ENCODE measurements at places on chromosomes 3 and 15. TPM values are rescaled to one million over a fixed set of nuclear protein-coding genes. Genes with fewer than 3 reads are reported as not detected.
A peak's percentile ranks its signal among the peaks of the same experiment; 100 is the strongest.

DNA sequence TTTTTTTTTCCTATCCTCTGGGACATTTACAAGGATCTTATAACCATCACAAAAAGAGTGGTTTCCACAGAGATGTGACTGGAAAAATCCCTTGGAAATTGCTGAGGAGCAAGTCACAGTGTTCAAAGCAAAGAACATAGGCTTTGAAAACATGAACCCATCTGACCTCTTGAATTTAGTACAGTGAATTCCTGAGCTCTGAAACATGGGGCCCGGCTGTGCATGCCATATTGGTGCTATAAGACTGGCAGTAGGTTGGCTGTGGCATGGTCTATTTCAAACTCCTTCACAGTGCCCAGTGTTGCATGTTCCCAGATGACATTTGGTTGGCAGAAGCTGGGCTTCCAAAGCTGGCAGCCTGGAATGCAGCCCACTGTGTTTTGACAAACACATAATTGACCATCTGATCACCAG lies 202.2 kb downstream of the TIGIT start:
- peaks cover 52% of the 10 kb centered on the region for H3K4me1 ChIP-seq
- 0 out of 2 replicates have a peak overlapping the region, but pooled peaks have one; percentile 44 for H3K27ac ChIP-seq
- H3K27me3 ChIP-seq, result no peaks in the 10 kb centered on the region
- peak; percentile 36 for DNase-seq

DNA sequence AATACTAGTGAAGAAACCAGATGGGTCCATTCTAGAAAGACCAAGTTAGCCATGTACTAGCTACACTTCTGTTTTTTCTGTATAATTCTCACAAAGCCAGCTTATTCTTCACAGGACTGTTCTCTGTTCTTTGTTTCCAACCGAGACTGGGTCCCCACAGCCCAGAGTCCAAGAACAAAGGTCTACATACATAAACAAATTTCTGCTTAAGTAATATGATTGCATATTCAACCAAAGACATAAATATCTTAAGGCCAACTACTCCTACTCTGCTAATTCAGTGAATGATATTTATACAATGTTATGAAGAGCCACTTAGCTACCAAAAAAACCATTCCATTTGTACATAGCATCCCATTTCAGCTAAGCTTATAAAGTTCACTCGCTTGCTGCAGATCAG lies 299.8 kb upstream of the CCDC54 start:
- H3K4me3 ChIP-seq, result no peak overlapping the region
- H3K4me1 ChIP-seq, result no peaks in the 10 kb centered on the region
- no peak for DNase-seq
- H3K27me3 ChIP-seq, result no peaks in the 10 kb centered on the region
- H3K36me3 ChIP-seq, result no peaks in the 10 kb centered on the region

Gene SEMA6D
- not detected for total RNA-seq

DNA sequence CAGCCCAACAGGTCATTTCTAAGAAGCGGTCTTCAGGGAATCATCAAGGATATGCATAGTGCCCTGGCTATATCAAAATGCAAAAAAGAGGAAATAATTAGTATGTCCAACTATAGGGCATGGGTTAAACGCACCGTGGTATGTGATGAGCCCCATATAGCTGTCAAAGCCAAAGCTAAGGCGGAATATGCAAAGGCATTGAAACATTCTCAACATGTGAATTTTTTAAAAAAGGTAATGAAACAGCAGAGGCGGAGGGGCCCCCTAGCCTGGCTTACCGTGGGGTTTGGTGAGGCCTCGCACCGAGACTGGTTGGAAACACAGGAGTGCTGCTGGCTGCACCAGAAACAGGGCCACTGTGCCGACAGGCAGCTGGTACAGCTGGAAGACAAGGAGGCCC lies 23.2 kb downstream of the PLXND1 start:
- no peak overlapping the region for H3K4me3 ChIP-seq
- H3K4me1 ChIP-seq, result peaks cover 12% of the 10 kb centered on the region
- H3K27me3 ChIP-seq, result no peaks in the 10 kb centered on the region

- H3K36me3 ChIP-seq, result no peaks in the 10 kb centered on the region
- no peak for DNase-seq
- H3K4me1 ChIP-seq, result no peaks in the 10 kb centered on the region
- no peak overlapping the region for H3K4me3 ChIP-seq
- H3K27me3 ChIP-seq, result no peaks in the 10 kb centered on the region
Measured at GRCh38 chr3:187242900-187243299, 45.6 kb downstream of the RTP1 start.

DNA sequence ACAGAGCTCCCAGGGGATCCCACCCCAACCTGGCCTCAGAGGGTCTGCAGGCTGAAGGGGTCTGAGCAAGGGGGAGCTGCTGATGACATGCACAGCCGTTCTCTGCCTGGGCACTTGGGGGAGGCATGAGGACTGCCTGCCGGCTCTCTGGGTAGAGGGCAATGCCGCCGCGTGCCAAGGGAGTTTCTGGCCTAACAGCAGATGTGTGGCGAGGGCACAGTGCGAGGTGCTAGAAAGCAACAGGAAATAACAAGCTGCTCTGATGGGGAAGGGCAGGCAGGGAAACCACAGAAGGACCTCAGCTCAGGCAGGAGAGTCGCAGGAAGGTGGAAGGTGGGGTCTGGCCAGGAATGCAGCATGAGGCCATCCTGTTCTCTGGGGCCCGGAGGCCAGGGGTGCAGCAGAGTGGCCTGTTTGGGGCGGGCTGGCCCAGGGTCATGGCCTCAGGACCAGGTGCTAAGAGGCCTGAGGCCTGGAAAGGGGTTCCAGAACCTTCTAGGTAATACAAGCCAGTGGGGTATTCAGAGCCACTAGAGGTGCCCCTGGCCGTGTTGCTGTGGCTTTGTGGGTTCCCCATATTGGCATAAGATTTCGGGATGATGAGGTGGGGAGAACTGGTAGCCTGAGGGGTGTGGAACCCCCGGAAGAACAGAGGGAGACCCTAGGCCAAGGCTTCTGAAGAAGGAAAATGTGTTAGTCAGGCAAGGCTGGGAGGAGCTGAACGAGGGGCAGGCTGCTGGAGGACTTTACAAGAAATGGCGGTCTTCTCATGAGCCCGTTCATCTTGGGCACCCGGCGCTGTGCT lies 41.2 kb downstream of the RGMA start:
- no peak overlapping the region for H3K4me3 ChIP-seq
- H3K27ac ChIP-seq, result no peak overlapping the region
- no peaks in the 10 kb centered on the region for H3K36me3 ChIP-seq
- no peak for DNase-seq
- no peaks in the 10 kb centered on the region for H3K27me3 ChIP-seq
- no peaks in the 10 kb centered on the region for H3K4me1 ChIP-seq

Gene RTP4
- 0.90 TPM for total RNA-seq

Gene U2SURP
- total RNA-seq, result 126 TPM

- peak overlapping the region; percentile 63 for H3K4me3 ChIP-seq
- no peaks in the 10 kb centered on the region for H3K36me3 ChIP-seq
- H3K27ac ChIP-seq, result peak overlapping the region; percentile 85
- no peaks in the 10 kb centered on the region for H3K27me3 ChIP-seq
- H3K4me1 ChIP-seq, result peaks cover 11% of the 10 kb centered on the region
- no peak for DNase-seq
Measured at GRCh38 chr15:41661078-41661517, 893 bp downstream of the MGA start.

DNA sequence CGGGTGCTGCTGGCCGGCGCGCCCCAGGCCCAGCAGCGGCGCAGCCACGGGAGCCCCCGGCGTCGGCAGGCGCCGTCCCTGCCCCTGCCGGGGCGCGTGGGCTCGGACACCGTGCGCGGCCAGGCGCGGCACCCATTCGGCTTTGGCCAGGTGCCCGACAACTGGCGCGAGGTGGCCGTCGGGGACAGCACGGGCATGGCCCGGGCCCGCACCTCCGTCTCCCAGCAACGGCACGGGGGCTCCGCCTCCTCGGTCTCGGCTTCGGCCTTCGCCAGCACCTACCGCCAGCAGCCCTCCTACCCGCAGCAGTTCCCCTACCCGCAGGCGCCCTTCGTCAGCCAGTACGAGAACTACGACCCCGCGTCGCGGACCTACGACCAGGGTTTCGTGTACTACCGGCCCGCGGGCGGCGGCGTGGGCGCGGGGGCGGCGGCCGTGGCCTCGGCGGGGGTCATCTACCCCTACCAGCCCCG lies 777 bp downstream of the LOXL1 start:
- H3K4me1 ChIP-seq, result peaks cover 56% of the 10 kb centered on the region
- H3K27me3 ChIP-seq, result no peaks in the 10 kb centered on the region
- H3K36me3 ChIP-seq, result no peaks in the 10 kb centered on the region
- DNase-seq, result peak; percentile 51
- peak overlapping the region; percentile 54 for H3K27ac ChIP-seq

- no peak overlapping the region for H3K4me3 ChIP-seq
- no peaks in the 10 kb centered on the region for H3K27me3 ChIP-seq
- no peaks in the 10 kb centered on the region for H3K36me3 ChIP-seq
- DNase-seq, result no peak
- peaks cover 8% of the 10 kb centered on the region for H3K4me1 ChIP-seq
- H3K27ac ChIP-seq, result no peak overlapping the region
Measured at GRCh38 chr15:94236608-94237007, 5.2 kb downstream of the MCTP2 start.

DNA sequence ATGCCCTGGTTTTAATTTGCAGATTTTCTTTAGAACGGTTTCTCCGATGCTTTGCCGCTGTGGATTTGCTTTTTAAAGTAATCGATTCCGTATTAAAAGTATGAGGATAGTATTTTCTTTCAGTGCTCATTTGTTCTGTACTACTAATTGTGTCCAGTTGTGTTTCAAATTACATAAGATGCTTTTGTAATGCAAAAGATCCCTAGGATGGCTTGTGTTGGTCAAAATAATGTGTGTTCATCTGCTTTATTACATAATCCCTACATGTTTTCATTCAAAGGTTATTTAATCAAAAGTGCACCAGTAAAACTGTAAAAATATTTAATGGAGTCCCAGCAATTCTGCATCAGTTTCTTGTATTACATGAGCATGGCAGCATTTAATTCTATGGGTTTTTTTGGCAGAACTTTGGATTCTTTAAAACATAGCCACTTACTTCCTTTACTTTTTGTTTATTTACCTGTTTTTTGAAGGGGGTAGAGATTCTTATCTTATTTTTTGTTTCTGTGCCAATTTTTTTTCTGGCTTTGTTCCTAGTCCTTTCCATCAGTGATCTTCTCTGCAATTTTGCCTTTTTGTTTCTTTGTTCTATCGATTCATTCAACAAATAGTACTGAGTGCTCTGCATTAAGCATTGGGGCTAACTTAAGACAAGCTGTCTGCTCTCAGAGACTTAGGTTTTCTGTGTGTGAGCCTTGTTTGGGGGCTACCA lies 352.8 kb downstream of the LRTM1 start:
- H3K27me3 ChIP-seq, result peaks cover 22% of the 10 kb centered on the region

Gene GOLGA6L10
- total RNA-seq, result 2.3 TPM

- no peaks in the 10 kb centered on the region for H3K4me1 ChIP-seq
- H3K4me3 ChIP-seq, result no peak overlapping the region
- no peaks in the 10 kb centered on the region for H3K36me3 ChIP-seq
- H3K27ac ChIP-seq, result no peak overlapping the region
- no peak for DNase-seq
- H3K27me3 ChIP-seq, result no peaks in the 10 kb centered on the region
Measured at GRCh38 chr15:45499426-45499825, 23.1 kb downstream of the SLC30A4 start.

Gene DIPK2A
- 18.7 TPM for total RNA-seq

DNA sequence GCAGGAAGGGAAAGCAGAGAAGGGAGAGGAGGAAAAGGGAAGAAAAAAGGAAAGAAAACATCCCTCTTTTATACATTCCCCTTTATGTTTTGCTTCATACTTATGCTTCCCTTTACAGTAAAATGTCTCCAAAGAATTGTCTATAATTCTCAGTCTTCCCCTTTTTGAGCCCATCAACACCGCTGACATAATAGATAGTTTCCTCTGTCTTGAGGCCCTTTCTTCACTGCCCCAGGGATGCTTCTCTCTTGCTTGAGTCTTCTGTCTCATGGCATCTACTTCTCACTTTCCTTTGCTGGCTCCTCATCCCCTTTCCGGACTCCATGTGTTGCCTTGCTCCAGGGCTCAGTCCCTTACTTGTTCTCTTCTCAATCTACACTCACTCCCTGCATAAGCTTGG lies 99.7 kb upstream of the DAZL start:
- no peak for DNase-seq
- no peaks in the 10 kb centered on the region for H3K4me1 ChIP-seq
- H3K27me3 ChIP-seq, result no peaks in the 10 kb centered on the region
- H3K4me3 ChIP-seq, result no peak overlapping the region
- no peaks in the 10 kb centered on the region for H3K36me3 ChIP-seq
- H3K27ac ChIP-seq, result no peak overlapping the region

- no peaks in the 10 kb centered on the region for H3K4me1 ChIP-seq
- no peak overlapping the region for H3K4me3 ChIP-seq
- no peaks in the 10 kb centered on the region for H3K36me3 ChIP-seq
- no peak overlapping the region for H3K27ac ChIP-seq
Measured at GRCh38 chr3:79954756-79955155, 187.0 kb upstream of the ROBO1 start.

- H3K4me3 ChIP-seq, result no peak overlapping the region
- no peak for DNase-seq
- no peaks in the 10 kb centered on the region for H3K36me3 ChIP-seq
- H3K27ac ChIP-seq, result no peak overlapping the region
- no peaks in the 10 kb centered on the region for H3K27me3 ChIP-seq
Measured at GRCh38 chr3:63580151-63580550, 72.3 kb upstream of the SNTN start.
